ENCODE measurements at places on chromosomes 1 and 21.

GRCh38 chr1:238171985-238172384 lies 281.3 kb upstream of the ZP4 start:
- no peak for DNase-seq

DNA sequence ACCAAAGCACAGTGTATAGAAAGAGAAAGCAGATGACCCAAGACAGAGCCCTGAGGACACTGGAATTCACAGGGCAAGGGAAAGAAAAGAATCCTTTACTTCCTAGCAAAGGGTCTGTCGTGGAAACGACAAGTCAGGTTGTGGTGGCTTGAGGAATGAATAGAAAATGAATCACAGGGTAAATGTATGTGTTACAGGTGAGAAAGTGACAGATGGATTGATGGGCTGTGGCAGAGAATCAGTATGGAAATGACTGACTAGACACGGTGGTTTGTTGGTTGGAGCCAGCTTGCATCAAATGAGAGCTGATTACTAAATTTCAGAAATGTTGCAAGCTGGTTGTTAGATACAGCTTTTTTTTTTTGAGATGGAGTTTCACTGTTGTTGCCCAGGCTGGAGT lies 46.9 kb downstream of the PTP4A2 start:
- DNase-seq: no peak

DNA sequence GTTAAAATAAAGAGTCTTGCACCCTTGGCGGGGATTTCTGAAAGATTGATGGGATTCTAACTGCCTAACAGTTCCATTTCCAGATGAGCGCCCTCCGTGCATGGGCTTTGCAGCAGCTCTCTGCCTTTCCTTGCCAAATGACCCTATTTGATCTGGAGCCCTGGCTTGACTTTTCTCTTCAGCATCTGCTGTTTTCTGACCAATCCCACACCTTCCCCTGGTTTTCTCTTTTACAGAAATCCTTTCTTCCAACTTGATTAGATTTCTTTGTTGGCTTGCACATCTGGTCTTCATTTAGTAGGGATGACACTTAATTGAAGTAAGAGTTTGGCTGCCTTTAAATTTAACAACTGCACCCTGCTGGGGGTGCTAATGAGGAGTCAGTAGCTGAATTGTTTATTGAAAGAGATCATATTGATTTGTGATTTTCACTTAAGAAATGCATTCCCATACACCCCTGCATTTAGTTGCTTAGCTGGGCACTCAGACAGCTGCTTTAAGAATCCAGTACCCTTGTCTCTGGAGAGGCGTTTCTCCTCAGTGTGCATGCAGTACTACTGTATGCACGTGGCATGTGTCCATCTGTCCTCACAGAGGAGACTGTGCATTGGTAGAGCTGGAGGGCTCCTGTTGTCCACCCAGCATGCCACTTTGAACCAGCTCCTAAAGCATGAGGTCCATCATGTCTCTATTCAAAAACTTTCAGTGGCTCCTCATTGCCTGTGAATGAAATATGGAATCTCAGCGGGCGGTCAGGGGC lies 99.7 kb downstream of the NOS1AP start:
- DNase-seq: no peak

- no peak for DNase-seq
Measured at GRCh38 chr21:42209801-42210479, 9.0 kb upstream of the ABCG1 start.

DNA sequence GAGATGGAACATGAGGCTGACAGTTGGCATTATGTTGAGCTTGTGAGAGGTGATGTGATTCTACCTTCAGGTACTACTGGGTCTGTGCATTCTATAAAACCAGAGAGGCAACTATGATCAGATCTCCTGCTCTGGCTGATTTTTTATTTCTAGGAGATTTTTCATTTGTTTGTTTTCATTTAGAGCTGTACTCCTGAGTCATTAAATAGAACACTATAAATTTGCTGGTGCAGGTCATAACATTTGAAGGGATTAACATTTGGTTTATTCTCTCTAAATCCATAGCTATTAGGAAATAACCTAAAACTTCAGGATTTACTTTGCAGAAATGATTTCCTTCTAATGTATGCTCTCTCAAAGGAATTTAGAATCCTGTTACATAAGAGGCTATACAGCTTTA lies 42.9 kb downstream of the MAGI3 start:
- DNase-seq: no peak

- no peak for DNase-seq
Measured at GRCh38 chr21:36388835-36389234, 3.6 kb downstream of the CHAF1B start.

DNA sequence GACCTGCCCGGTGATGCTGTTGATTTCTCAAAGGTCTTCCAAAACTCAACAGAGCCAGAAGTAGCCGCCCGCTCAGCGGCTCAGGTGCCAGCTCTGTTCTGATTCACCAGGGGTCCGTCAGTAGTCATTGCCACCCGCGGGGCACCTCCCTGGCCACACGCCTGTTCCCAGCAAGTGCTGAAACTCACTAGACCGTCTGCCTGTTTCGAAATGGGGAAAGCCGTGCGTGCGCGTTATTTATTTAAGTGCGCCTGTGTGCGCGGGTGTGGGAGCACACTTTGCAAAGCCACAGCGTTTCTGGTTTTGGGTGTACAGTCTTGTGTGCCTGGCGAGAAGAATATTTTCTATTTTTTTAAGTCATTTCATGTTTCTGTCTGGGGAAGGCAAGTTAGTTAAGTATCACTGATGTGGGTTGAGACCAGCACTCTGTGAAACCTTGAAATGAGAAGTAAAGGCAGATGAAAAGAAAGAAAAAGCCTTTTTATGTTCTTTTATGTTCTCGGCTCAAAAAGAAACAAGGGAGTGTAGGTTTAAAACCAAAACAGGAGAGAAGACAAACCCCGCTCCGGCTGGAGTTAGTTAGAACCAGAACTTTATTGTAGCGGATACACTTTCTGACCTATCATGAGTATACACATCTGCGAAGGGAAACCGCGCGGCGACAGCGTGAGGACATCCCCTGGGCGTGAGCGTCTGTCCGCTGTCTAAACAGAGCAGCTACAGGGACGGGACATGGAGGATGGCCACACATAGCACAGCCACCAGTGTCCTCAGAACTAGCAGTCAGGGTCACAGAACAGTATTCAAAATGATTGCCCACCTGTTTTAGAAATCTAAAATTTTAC lies 77.1 kb downstream of the PIK3CD start:
- no peak for DNase-seq

- DNase-seq: no peak
Measured at GRCh38 chr1:186994897-186995296, 166.1 kb downstream of the PLA2G4A start.

GRCh38 chr1:110628323-110629105 lies 22.4 kb upstream of the KCNA2 start:
- DNase-seq: no peak

GRCh38 chr1:231716879-231717278 lies 90.3 kb downstream of the DISC1 start:
- no peak for DNase-seq

GRCh38 chr1:51329443-51330325 lies 678 bp downstream of the TTC39A start:
- DNase-seq: no peak

GRCh38 chr1:39525366-39526165 lies 34.1 kb downstream of the BMP8A start:
- DNase-seq: no peak

- DNase-seq: peak; percentile 69
Measured at GRCh38 chr1:73359001-73359400, 839.0 kb downstream of the LRRIQ3 start.

DNA sequence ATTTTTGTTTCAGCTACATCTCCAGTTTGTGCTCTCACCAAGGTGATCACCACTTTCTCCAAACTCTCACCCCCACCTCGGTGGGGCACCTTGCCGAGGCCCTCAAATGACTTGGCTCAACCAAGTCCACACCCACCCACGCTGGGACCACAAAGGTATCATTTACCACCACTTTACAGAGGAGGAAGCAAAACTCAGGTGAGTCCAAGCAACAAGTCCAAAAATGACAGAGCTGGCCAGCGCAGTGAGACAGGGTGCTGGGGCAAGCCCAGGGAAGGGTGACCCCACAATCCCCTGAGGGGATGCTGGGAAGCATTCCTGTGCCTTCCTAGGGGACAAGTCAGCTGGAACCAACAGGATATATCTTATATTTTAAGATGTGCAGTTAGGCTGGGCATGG lies 24.7 kb downstream of the SSBP3 start:
- no peak for DNase-seq

- DNase-seq: peak; percentile 49
Measured at GRCh38 chr1:247448107-247448791, 9.7 kb downstream of the OR2B11 start.

GRCh38 chr1:153588482-153588881 lies 22.8 kb upstream of the S100A2 start:
- no peak for DNase-seq

DNA sequence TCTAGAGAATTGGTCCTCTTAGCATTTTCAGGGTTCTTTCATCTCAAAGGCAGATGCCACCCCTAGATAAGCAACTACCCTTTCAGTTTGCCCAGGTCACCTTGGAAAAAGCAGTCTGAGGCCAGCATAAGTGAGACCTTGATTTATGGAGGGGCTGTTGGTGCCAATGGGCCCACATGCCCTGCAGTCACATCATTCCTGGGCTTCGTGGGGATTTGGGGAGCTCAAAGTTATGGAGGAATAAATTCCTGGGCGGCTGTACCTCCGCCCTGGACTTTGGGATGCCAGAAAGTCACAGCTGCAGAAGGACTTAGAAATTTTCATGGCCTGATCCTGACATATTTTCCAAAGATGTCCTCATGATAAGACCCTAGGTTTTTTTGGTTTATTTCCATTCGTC lies 2.7 kb upstream of the SDHB start:
- DNase-seq: no peak

GRCh38 chr1:110337704-110338308 lies 1.4 kb upstream of the RBM15 start:
- no peak for DNase-seq

DNA sequence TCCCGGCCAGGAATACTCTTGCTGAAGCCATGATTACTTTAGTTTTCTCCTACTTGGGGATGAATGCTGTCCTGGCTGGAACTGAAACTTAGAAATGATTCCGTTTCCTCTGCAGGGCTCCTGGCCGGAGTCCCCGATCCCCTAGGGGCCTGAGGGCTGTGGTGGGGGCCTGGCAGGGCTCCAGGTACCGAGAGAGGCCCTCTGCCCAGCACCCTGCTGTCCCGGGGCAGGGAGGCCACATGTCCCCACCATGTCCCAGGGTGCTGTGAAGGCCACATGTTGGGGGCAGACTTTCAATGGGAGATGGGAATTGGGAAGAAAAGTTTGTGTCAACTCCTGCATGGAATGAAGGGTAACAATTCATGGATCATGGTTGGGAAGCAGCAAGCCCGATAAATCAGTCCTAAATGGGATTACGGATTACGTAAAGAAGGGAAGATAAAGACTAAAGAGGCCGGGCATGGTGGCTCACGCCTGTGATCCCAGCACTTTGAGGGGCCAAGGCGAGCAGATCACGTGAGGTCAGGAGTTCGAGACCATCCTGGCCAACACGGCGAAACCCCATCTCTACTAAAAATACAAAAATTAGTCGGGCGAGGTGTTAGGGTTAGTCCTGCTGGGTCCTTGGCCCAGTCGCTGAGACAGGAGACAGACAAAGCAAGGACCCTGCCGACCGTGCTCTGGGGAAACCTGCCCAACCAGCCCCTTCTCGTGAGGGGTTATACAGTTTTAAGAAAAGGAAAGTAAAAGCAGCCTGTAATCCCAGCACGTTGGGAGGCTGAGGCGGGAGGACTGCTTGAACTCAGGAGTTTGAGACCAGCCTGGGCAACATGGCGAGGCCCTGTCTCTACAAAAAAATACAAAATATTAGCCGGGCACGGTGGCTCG lies 37.6 kb downstream of the MORN1 start:
- no peak for DNase-seq

GRCh38 chr21:24188506-24188905 lies 1418.8 kb downstream of the MRPL39 start:
- DNase-seq: no peak

- no peak for DNase-seq
Measured at GRCh38 chr1:170149241-170149640, 3.5 kb downstream of the NTMT2 start.

GRCh38 chr1:33152685-33153432 lies 29.0 kb downstream of the TRIM62 start:
- DNase-seq: no peak

DNA sequence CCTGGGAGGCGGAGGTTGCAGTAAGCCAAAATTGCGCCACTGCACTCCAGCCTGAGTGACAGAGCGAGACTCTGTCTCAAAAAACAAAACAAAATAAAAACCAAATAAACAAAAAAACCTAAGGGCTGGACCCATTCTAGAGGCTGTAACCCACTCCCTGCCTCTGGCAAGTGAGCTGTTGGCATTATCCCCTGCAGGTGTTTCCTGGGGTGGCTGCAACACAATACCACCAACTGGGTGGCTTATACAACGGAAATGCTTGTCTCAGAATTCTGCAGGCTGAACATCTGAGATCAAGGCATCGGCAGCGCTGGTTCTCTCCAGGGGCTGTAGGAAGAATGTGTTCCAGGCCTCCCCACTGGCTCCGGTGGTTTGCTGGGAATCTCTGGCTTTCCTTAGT lies 15.2 kb downstream of the LRRC38 start:
- DNase-seq: no peak

- DNase-seq: no peak
Measured at GRCh38 chr1:44293761-44294315, 61.2 kb downstream of the ERI3 start.

DNA sequence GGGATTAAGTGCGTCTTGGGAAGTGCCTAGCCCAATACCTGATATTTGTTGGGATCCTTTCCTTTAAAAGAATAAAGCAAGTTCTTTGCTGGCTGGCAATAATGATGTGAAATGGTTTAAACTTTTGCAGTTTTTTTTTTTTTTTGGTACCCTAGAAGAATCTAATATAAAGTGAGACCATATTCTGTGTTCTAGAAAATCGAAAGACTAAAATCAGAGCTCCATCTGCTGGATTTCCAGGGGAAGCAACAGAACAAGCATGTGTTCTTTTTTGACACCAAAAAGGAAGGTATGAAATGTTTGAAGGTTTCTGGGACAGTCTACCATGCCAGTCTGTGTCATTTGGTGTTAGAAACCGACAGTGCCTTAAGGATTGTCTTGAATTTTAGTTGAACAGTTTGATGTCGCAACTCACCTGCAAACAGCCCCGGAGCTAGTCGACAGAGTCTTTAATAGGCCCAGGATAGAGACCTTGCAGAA lies 6.4 kb downstream of the UTP11 start:
- peak; percentile 8 for DNase-seq

GRCh38 chr1:227459326-227459841 lies 104.0 kb upstream of the ZNF678 start:
- no peak for DNase-seq

DNA sequence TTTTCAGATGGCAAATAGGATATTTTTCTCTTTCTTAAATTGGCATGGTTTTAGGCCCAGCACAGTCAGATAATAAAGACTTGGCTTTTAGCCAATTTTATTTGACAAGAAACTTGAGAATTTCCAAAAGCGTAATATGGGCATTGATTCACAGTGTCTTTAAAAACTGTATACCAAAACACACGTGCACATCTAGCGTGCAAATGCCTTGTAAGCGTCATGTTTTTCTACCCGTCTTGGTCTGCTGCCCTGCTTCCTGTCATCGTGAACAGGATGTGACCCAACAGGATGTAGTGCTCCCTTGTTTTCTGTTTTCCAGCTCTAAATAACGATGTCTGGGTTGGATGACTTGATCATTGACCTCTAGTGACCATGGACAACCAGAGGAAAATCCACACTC lies 24.7 kb upstream of the SLC44A3 start:
- DNase-seq: no peak

- DNase-seq: no peak
Measured at GRCh38 chr1:69794831-69795230, 227.1 kb downstream of the LRRC7 start.
